Inflammatory macrophage treated with lipopolysaccharide for 1 hour (primary cell): ENCODE measurements at places on chromosomes 2 and 18.
A peak's percentile ranks its signal among the peaks of the same experiment; 100 is the strongest.

DNA sequence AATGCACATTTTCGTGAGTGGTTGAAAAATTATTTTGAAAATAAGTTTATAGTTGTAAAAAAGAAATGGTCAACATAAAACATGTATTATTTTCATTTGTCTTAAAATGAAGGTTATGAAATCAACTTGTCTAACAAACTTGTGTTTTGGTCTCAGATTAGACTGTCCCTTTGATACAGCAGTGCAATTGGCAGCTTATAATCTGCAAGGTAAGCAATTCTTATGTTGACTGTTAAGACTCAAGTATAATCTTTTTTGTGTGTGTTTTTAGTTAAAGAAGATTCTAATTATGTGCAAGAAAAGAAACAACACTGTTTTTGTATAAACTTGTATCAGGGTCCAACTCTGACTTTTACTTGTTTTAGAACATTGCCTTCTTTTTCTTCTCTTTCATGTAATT is 62.7 kb downstream of the EPB41L5 start:
- no peak for DNase-seq

GRCh38 chr18:8895987-8896619 is 190.7 kb downstream of the MTCL1 start:
- DNase-seq = no peak

- DNase-seq = no peak
Measured at GRCh38 chr18:79942211-79942610, 9.2 kb downstream of the SLC66A2 start.

DNA sequence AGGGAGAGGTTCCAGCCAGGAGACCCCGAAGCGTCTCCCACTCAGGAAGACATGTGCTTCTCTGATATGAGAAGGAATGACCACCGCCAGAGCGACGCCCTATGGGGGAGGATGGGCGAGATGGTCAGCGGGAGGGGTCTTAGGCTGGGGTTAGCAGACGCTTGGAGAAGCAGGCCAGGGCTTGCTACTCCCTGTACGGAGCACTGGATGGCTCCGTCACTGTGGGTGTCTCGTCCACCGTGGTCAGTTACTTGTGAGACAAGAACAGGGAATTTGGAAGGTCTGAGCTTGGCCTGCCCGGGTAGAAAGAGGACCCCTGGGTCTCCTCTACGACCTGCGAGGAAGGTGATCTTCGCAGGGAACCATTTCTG is 39.8 kb downstream of the TMEM18 start:
- no peak for DNase-seq

GRCh38 chr2:25354116-25354515 is 12.4 kb upstream of the DNMT3A start:
- no peak for DNase-seq

GRCh38 chr18:25348386-25349130 is 3.4 kb downstream of the ZNF521 start:
- no peak for DNase-seq

DNA sequence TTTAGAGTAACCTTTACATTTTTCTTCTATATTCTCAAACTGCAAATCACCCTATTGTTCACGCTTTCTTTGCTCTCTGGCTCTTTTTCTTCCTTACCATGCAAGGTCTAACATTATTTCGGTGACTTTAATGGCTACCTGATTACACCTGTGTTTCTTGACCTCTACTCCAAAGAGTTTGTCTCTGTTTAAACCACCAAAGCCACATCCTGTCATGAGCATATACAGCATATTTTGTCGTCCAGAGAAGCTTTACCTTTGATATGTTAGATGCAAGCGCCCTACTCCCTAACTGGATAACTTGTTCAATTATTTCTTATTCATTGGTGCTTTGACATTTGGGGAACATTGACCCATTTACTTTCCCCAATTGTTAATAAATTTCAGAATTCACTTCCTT is 565.1 kb upstream of the GCFC2 start:
- DNase-seq = no peak

DNA sequence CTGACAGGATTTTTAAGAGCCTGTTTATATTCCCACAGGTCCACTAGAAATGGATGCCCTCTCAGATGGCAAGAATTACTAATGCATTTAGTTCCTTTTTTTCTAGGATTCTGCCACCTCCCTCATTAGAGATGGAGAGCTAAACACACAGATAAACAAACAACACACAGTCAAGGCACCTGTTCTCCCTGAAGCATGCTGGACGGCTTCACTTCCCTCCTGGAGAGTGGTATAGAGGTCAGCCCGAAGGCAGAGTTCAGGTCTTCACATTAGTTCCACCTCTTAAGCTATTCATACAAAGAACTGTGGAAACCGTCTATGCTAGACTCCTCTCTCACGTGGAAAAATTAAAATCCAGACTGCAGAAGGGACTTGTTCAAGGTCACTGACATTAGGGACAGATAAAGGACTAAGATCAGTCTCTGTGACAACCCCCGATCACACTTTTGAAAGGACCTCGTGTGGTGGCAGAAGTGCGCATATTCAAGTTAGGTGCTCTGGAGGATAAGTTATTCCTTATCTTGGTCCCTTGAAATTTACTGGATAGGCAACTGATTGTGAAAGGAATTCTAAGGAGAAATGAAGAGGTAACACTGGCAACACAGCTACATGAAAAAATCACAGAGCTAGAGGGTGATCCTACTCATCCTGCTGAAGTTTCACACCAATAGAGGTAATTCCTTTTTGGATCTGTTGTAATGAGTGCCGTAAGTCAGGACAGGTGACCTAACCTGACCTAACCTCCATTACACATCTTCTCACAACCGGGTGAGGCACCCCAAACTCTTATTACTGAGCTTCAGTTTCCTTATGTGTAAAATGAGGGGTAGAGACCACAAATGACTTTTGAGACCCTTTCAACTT is 75.1 kb downstream of the SPRED2 start:
- DNase-seq = no peak

- DNase-seq = no peak
Measured at GRCh38 chr2:9679218-9679617, 48.4 kb upstream of the YWHAQ start.

GRCh38 chr2:37832590-37833197 is 92.4 kb upstream of the RMDN2 start:
- peak; percentile 71 for DNase-seq

GRCh38 chr2:160735696-160736095 is 242.1 kb upstream of the RBMS1 start:
- DNase-seq = no peak

GRCh38 chr2:217835931-217836891 is 166.6 kb downstream of the TNS1 start:
- peak; percentile 80 for DNase-seq

DNA sequence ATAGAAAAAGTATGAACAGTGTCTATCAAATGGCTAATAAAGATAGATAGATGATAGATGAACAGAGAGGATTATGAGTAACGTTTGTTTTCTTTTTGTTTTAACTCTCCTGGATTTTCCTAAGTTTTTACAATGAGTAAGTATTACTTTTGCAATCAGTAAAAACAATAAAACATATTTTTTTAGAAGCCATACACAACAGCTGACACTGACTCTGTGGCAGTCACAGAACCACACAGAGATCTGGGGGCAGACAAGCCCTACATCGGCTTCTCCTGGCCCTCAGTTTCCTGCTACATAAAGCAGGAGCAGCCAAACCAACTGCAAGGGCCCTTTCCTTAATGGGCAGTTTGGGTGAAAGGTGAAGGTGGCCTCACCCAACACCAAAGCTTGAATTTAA is 63.6 kb downstream of the ANTXR1 start:
- no peak for DNase-seq

DNA sequence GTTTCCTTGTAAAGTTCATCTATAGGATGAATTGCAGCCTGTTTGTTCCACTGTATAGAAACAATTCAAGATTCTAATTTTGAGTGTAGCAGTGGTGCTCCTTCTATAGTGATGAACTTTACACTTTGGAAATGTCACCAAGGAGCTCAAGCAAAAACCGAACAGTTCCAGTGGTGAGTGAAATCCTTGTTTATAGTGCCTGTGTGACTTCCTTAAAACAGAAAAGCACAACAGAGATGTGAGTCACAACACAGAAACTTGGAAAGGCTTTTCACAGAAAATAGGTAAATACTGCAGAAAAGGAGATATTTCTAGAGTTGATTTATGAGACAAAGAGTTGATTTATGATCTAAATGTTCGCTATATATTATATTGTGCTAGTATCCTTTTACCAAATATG is 482.0 kb downstream of the PTPRM start:
- DNase-seq = no peak

GRCh38 chr2:74524955-74525716 is 895 bp downstream of the DQX1 start:
- DNase-seq = no peak

DNA sequence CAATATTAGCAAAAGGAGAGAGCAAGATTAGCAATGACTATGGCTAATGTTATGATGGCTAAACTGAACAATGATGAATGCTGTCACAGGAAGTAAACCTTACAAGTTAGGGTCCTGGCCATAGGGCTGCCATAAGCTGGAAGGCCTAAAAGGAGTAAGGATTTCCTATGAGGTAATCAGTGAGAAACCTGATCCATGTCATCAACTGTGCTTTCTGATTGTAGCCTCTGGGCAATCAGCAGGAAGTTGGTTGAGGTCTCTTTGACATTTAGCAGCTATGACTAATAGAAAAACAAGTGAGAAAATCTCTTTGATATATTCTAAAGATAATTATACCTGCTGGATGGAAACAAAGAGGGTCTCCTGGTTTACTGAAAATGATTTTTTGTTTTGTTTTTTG is 193.0 kb downstream of the RAB3GAP1 start:
- DNase-seq = no peak

- no peak for DNase-seq
Measured at GRCh38 chr2:240796543-240797499, 23.2 kb downstream of the KIF1A start.

DNA sequence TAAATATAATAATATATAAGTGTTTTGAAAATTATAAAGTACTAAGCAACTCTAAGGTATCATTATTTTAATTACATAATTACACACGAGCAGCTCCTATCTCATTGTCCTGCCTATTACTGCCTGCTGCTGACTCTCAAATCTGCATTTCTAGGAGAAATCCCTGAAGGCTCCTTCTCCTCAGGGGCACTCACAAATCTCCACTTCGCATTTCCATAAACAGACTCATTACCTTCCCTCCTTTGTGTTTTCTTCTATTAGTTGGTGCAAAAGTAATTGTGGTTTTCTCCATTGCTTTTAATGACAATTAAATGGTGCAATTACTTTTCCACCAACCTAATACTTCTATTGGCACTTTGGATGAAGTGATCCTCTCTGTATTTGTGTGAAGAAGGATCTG is 135.0 kb upstream of the HNMT start:
- no peak for DNase-seq

GRCh38 chr2:118315606-118316005 is 227.3 kb downstream of the INSIG2 start:
- no peak for DNase-seq

DNA sequence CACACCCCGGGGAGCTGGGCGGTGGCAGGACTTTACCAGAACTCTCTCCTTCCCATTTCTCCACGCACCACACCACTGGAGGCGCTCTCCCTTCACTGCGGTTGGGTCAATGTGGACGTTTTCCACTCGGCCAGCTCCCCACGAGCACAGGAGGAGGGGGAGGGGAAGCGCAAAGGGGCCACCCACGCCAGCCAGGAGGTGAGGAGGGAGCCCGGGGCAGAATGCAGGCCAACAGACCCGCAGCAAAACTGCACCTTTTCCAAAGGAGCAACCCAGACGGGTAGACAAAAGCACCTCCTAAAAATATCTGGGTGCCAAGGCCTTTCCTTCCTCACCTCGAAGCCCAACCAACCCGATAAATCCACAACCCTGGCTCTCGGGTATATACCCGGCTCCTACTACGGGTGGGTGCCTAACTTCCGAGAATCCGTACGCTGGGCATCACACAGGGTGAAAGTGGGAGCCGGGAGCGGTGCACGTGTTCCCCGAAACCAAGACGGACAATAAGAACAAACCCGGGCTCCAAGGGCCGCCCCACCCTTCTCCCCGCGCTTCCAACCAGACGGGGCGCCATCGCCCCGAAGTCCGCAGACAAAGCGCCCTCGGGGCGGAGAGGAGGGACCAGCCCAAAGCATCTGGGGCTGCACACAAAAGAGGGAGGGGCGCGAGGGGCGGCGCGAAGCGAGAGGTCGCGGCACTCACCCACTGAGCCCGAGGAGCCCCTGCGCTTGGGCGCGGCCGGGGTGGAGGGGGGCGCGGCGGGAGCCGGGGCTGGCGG is 1.0 kb downstream of the RTN4 start:
- peak; percentile 89 for DNase-seq

GRCh38 chr2:105344704-105345345 is 7.5 kb downstream of the C2orf49 start:
- DNase-seq = peak; percentile 46

DNA sequence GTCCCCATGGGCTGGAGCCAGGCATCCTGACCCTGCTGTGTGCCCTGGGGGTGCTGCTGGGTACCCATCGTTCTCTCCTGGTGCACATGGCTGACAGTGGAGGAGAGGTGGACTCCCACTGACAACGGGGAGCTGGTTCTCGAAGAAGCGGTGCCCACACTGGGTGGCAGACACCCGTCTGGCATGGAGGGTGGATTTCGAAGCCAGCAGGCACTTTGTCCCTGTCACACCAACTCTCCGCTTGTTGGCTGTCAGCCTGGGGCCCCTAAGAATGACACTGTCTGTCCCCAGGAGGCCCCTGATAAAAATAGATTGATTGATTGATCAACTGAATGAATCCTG is 55.4 kb downstream of the RTP5 start:
- no peak for DNase-seq
